Stimulated activated CD8-positive, alpha-beta memory T cell treated with anti-CD3 and anti-CD28 coated beads, Interleukin-7, amount 100 ng/mL, for 1 hour (primary cell): ENCODE measurements at places on chromosomes 6 and 20.

DNA sequence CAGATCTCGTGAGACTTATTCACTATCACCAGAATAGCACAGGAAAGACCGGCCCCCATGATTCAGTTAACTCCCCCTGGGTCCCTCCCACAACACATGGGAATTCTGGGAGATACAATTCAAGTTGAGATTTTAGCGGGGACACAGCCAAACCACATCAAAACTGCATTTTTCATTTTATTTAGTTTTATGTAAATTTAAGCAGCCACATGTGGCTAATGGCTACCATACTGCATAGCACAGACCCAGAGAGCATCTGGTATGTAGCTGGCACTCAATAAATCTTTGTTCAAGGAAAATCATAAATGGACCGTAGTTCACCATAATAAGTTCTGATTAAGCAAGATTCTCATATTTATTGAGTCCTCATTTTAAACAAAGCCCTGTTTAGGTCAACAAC lies 15.3 kb downstream of the GFOD1 start:
- no peak for DNase-seq

DNA sequence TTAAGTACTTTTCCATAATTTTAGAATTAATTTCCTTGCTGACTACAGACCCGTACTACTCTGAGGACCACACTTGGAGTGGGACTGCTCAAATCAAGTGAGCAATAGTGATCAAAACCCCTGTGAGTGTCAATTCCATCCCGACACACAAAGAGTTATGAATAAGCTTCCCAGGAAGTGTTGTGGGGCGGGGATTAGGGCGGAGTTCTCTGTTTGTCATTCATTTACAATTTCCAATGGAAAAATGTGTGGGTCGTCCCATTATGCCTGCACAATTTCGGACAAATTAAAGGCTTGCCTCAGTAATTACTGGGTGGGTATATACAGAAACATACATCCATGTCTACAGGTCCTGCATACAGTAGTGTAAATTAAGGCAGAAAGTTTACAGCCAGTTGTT lies 84.2 kb downstream of the ISM1 start:
- DNase-seq, result no peak

GRCh38 chr6:1535295-1535694 lies 74.4 kb upstream of the FOXC1 start:
- no peak for DNase-seq

GRCh38 chr20:62287759-62288534 lies 14.8 kb upstream of the ADRM1 start:
- no peak for DNase-seq

GRCh38 chr6:111761212-111761611 lies 112.0 kb downstream of the FYN start:
- no peak for DNase-seq

DNA sequence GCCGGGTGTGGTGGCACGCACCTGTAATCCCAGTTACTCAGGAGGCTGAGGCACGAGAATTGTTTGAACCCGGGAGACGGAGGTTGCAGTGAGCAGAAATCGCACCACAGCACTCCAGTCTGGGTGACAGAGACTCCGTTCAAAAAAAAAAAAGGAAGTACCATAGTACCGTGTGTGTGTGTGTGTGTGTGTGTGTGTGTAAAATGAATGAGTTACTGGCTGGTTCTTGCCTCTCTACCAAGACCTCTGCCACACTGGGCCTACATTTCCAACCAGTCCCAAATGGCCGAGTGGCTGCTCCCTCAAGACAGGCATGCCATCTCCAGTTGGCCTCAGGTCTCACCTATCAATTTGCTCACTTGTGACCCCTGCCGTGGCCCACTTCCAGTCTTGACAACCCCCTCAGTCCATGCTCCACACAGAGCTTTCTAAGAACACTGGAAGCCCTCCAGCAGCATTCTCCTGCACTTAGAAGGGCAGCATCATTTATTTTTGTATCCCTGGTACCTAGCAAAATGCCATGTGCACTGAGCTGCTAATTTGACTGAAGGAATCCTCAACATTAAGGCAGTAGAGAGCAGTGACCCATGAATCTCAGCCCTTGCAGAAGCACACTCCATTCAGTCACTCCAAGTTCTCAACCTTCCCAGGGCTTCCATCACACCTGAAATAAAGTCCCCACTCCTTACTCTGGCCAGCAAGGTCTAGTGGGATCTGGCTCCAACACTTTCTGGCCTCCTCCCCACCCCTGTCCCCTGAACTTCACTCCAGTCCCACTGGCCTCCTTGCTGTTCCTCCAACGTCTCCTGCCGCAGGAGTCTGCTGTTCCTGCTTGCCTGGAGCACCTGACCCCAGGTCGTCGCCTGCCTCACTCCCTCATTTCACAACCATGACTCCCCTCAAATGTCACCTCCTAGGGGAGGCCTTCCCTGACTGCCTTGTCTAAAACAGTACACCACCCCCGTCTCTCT lies 29.9 kb downstream of the COX4I2 start:
- no peak for DNase-seq

DNA sequence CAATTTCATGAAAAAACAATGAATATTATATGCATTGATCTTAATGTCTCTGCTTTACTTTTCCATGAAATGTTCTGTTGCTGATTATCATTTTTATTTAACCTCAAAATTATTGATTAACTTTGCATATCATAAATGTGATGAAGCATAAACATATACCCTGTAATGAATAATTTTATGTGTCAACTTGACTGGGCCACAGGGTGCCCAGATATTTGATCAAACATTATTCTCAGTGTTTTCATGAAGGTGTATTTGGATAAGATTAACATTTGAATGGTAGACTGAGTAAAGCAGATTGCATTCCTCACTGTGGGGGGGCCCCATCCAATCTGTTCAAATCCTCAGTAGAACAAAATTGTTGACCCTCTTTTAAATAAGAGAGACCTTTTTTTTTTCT lies 265.2 kb downstream of the CENPW start:
- no peak for DNase-seq

- no peak for DNase-seq
Measured at GRCh38 chr6:168452685-168453377, 11.8 kb downstream of the SMOC2 start.

- DNase-seq, result no peak
Measured at GRCh38 chr6:79011940-79012339, 66.1 kb downstream of the PHIP start.

DNA sequence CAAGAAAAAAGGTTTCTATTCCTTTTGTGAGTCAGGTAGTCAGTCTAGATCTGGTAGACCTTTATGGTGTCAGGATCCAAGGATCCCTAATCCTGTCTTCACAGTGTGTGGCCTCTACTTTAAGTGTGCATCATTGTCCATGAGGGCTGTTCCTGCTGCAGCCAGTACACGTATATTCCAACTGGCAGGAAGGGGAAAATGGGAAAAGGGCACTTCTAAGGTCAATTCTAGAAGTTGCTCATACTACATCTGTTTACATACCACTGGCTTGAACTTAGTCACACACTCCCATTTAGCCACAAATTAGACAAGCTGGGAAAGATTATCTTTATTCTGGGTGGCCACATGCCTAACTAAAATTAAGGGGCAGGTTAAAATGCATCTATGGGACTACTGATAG lies 9.7 kb upstream of the MMS22L start:
- no peak for DNase-seq

GRCh38 chr20:35629427-35630145 lies 14.0 kb downstream of the SPAG4 start:
- DNase-seq, result no peak

DNA sequence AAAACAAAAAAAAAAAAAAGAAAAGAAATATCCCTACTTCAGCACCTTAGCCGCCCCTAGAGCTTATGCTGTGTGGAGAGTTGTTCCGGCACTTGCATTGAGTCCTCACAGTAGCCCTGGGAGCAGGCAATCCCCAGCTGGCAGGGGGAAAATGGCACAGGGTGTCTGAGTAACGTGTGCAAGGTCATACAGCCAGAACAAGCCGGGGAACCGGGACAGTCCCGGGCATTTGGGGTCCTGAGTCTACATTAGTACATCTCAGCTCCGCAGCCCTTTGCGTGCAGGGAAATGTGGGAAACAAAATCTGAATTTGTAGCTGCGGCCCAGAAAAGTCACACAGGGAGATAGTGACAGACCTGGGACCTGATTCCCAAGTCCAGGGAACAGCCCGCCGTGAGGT lies 3.4 kb downstream of the BAK1 start:
- no peak for DNase-seq

DNA sequence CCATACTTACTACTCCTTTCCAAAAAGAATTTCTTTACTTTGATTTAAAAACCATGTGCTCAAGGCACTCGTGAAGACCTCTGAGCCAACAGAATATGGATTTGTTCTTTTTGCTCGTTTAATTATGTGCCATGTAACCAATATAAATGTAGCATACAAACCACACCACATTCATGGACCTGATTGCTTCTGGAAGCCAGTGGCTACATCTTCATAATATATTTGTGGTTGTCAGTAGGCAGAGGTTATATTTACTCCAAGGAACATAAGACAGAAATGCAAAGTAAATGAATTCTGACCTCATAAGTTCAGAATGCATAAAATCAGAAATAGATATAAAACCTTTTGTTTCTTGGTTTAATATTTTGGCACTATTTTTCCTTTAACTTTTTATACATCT lies 373.0 kb downstream of the HDGFL1 start:
- no peak for DNase-seq

GRCh38 chr6:30726506-30727413 lies 6.6 kb downstream of the TUBB start:
- DNase-seq, result no peak

DNA sequence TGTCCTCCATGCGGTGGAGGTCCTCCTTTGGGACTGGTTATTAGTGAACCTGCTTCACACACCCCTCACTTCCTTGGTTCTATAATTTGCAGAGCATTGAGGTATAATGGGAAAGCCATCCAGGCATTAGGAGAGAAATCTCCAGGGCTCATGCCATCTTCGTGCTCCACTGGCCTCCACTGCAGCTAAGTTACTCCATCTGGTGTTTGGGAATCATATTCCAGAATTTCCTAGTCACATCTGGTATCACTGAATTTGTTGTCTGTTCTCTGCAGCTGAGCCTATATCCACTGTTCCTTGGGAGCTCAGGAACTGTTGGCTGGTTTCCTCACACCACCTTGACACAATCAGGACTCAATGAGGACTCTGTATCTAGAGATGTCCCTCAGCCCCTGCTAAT lies 173.0 kb upstream of the TSHZ2 start:
- no peak for DNase-seq

DNA sequence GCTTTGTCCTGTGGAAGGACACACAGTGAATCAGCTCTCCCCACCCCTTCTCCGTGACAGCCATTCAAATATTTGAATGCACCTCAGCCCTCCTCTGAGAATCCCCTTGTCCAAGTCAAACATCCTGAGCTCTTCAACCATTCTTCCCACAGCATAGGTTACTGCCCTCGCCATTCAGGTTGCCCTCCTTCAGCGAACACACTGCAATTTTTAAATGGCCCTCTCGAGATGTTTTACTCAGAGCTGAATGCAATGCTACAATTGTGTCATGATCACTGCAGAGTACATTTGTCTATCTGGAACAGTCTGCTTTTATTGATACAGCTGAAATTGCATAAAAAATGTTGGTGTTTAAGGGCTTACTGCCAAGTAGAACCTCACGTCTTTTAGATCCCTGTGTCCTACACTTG lies 48.9 kb downstream of the SLC2A12 start:
- no peak for DNase-seq

DNA sequence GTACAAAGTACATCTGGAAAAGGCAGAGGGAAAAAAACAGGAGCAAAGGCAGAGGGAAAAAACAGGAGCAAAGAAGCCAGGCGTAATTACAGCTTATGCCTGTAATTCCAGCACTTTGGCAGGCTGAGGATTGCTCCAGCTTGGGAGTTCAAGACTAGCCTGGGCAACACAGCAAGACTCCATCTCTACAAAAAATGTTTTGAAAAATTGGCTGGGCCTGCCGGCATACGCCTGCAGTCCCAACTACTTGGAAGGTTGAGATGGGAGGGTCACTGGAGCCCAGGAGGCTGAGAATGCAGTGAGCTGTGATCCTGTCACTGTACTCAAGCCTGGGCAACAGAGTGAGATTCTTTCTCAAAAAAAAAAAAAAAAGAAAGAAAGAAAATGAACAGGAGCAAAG lies 19.0 kb upstream of the CBFA2T2 start:
- no peak for DNase-seq

DNA sequence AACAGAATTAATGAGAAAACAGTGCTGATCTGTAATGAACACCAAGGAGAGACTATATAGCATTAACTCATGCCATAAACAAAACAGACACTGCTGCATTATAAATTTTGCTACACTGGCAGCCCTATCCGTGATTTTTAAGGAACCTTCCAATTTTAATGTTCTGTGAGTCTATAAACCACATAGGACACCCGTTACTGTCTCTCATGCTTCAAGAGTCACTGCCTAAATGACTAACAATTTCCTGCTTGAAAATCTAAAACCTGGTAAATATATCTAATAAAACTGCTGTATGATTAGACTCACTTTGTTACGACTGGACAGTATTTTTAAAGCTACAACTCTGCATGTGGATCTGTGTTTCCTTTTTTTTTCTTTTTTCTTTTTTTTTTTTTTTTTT lies 8.7 kb downstream of the CHD6 start:
- DNase-seq, result no peak

GRCh38 chr6:87670707-87671106 lies 31.3 kb downstream of the AKIRIN2 start:
- DNase-seq, result no peak

- DNase-seq, result no peak
Measured at GRCh38 chr6:89385156-89385667, 26.9 kb downstream of the RRAGD start.

DNA sequence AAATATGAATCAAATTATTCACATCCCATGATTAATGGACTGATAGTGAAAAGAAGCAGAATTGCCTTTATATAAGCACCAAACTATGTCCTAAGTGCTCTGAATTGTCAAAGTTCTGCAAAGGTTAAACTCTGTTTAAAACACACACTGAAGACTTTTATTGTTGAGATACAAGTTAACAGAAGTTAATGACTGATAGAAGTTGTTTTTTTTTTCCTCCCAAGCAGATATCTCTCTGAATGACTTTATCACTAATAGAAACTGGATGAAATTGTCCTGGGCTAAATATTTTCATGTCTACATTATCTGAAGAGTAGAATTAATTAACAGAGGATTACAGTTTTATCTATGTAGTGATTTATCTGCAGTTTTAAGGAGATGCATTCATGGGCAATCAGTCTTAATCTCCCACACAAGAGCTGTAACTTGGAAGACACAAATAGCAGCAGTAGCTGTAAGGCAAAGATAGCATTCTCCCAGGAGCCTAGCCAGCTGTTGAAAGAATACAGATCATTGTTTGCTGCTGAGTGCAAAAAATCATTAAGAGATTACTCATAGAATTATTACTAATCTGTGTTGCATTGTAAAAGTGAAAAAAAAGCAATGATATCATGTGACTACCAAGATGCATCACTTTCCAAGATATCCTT lies 49.9 kb downstream of the BMP5 start:
- no peak for DNase-seq

GRCh38 chr20:8315639-8316573 lies 183.8 kb downstream of the PLCB1 start:
- no peak for DNase-seq

GRCh38 chr6:46262928-46263706 lies 92.3 kb upstream of the ENPP5 start:
- DNase-seq, result no peak
